ENCODE measurements at places on chromosomes 5 and 9.

DNA sequence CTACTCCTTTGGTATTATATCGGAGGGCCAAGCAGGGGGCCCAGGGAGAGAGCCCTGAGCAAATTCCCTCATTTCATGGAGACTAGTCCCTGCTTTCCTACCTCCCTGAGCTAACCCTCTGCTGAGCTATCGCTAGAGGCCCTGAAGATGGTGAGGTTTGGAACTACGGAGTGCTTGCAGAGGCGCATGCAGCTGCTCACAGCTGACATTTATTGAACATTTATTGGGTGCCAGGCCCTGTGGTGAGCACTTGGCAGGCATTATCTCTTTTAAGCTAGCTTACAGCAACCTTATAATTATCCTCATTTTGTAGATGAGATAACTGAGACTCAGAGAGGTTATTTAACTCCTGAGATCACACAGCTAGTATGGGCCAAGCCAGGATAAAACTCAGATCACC lies 9.8 kb downstream of the FAT2 start:
- DNase-seq, result no peak

- no peak for DNase-seq
Observed at GRCh38 chr9:27595733-27596132, 22.5 kb upstream of the C9orf72 start.

GRCh38 chr5:3035452-3035851 lies 284.0 kb upstream of the IRX2 start:
- DNase-seq, result no peak

DNA sequence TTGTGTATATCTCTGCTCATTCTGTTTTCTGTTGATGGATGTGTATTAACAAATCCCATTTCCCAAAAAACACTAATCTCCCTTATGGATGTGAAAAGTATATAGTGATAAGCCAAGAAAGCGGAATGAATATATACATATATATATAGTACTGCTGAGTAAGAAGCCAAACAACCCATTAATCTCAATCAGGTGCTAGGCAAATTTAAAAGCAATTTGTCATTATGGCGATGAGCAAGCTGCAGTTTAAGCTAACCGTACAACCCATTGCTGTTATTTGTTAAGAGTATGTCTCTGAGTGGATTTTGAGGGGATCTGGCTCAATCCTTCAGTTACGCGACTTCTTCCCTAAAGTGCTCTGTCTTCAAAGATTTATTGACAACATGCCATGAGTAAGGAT lies 640.4 kb upstream of the ARRDC3 start:
- DNase-seq, result no peak

DNA sequence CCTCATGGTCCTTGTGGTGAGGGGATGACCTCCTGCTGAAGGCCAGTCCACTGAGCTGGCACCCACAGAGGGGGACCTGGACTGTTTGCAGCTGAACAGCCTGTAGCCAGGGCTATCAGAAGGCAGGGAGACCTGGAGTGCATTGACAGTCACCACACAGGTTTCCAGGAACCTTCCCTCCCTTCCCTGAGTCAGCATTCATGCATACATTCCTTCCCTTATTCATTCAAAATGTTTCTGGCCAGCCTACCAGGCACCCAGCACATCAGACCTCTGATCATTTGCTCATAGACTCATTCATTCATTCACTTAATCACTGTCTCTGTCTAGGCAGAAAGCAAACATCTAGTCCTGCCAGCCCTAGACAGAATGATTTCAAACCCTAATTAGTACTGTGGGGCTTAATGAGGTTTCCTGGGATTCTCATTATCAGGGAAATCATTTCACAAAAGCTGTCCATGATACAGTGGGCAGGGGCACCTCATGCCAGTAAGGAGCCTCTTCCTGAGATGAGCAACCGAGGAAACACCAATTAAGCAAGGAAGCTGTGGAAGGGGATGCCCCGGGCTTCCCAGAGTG lies 110.1 kb upstream of the PPP1R26 start:
- DNase-seq, result no peak

GRCh38 chr5:39203951-39204350 lies 15.4 kb downstream of the FYB1 start:
- DNase-seq, result no peak

DNA sequence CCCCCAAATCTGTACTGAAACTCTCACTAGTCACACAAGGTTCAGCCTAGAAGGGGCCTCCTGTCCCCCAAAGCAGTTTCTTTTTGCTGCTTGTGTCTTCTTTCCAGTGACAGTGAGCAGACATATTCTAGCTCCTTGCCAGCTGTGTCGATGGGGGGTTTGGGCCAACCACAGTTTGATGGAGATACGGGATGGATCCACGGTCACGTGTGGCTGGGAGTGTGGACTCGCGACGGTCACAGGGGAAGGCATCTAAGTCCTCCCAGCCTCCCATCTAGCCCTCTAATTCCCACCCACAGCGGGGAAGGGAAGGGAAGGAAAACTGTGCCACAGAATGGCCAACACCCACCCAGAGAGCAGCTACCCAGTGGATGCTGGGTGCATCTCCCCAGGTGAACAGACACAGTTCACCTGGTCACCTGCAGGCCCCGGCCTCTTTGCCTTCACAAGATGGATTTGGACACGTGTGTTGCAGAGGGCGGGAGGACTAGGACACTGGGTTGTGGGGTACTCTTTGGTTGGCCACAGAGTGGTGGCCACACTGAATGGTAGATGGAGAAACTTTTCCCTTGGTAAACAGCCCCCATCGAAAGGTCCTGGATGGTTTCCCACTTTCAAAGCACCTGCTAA lies 54.4 kb downstream of the CRB2 start:
- no peak for DNase-seq

DNA sequence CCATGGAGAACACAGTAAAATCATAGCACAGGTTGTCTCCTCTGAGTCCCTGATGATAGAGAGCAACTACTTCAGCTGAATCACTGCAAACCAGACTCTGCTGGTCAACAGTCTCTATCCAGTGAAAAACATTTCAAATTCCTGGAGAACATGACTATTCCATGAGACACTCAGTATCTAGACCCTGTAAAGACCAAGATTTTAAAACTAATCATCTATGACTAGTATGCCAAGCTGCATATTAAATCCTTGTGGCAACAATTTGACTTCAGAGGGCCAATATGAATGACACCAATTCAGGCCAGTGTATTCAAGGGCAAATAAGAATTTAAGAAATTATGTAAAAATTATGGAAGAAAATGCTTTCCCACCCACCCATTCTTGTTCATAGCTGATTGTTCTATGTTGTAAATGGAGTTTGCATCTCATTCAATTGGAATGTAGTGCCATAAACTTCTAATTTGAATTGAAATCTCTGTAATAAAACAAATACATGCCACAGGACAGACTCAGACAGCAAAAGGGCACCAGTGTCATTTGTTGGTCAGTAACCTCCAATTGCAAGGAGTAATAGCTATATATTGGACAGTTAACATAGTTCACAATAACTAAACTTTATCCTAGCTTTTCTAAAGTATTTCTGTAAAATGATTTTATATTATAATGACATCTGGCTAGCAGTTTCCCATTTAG lies 80.1 kb upstream of the LPAR1 start:
- no peak for DNase-seq

Data from stimulated activated CD4-positive, alpha-beta T cell treated with anti-CD3 and anti-CD28 coated beads, Interleukin-1b, Interleukin-23, amount 100 ng/mL, for 48 hours (primary cell).